ENCODE measurements at places on chromosomes 7 and 10.
A peak's percentile ranks its signal among the peaks of the same experiment; 100 is the strongest.

GRCh38 chr7:3194501-3195141, 106.4 kb upstream of the SDK1 start:
- DNase-seq = no peak

- no peak for DNase-seq
Measured at GRCh38 chr7:104956753-104957450, 57.1 kb upstream of the KMT2E start.

GRCh38 chr10:6461961-6462360, 118.1 kb downstream of the PRKCQ start:
- DNase-seq = no peak

- DNase-seq = no peak
Measured at GRCh38 chr7:31309407-31309806, 31.1 kb downstream of the NEUROD6 start.

DNA sequence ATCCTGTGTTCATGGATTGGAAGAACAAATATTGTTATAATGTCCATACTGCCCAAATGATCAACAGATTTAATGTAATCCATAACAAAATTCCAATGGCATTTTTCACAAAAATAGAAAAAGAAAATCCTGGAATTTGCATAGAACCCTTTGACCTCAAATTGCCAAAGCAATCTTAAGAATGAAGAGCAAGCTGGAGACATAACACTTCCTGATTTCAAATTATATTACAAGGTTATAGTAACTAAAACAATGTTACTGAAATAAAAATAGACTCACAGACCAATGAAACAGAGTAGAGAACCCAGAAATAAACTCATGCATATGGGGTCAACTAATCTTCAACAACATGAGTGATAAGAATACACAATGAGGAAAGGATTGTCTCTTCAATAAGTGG, 302.5 kb downstream of the PHTF2 start:
- DNase-seq = no peak

DNA sequence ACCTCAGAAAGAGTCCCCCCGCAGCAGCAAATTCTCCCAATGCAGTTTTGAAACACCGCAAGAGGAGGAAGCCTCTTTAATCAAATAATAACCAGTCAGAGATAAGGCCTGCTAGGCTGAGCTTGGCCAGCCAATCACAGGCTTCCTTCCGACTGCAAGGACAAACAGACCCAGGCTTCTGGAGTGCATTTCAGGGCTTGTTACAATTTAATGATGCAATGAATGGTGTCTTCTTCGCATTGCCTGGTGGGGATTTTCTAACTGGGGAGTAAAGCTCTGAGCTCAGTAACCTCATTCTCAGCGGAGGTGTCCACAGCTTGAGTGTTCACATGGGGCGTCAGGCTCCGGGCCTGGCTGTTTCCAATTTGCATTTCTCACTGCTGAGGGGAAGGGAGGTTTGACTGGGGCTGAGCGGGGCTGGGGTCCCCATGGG, 31.8 kb upstream of the GPAM start:
- peak; percentile 60 for DNase-seq

GRCh38 chr7:82345886-82346285, 97.7 kb downstream of the CACNA2D1 start:
- no peak for DNase-seq

DNA sequence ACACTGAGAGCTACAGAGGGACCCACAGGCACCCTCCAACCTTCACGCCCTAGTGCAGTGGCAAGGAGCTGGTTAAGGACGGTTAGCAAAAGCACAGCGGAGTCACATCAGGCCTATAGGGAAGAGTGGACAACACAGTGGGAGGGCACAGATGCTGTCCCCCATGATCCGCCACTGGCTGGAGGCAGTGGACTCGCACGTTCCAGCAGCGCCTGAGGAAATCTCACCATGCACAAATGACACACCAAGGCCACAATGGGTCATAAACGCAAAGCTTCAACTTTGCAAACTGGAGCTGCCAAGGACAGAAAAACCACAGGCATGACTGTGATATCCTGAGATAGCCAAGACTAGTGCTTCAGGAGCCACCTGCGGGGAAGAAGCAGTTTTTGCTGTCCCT, 58.8 kb downstream of the GRB10 start:
- no peak for DNase-seq

GRCh38 chr7:30170476-30171205, 35.9 kb downstream of the MTURN start:
- DNase-seq = no peak

GRCh38 chr10:129402459-129402858, 64.6 kb upstream of the MGMT start:
- DNase-seq = no peak

GRCh38 chr10:121800146-121800545, 127.7 kb downstream of the ATE1 start:
- DNase-seq = no peak

- DNase-seq = no peak
Measured at GRCh38 chr10:132156382-132156781, 30.4 kb upstream of the DPYSL4 start.

- peak; percentile 62 for DNase-seq
Measured at GRCh38 chr7:98211221-98211675, at the start of gene BHLHA15. Gene BHLHA15 (plus strand): TSS chr7:98211439. CDS start chr7:98212310, 871 bp downstream.

GRCh38 chr10:132446661-132447445, 49.9 kb downstream of the PWWP2B start:
- DNase-seq = no peak

GRCh38 chr10:93760490-93760889, 2.8 kb downstream of the LGI1 start:
- DNase-seq = no peak

DNA sequence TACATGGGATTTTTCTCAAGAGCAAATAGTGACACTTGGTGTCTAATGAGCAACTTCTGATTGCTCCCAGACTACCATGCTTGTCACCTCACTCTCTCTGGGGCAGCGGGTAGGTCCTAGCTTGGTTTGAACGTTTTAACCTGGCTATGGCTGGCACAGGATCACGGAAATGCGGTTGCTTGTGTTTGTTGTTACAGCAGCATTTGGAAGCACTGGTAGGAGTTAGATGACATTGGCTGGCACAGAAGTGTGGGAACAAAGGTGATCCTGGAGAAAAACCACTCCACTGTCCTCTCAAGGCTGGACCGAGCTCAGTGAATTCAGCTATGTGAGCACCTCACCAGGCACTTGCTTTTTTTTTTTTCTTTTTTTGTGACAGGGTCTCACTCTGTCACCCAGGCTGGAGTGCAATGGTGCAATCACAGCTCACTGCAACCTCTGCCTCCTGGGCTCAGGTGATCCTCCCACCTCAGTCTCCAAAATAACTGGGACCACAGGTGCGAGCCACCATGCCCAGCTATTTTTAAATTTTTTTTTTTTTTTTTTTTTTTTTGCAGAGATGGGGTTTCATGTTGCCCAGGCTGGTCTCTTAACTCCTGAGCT, 3.5 kb upstream of the PFKFB3 start:
- DNase-seq = no peak

Data from liver (tissue), 10 donors.